ENCODE measurements at places on chromosomes 1 and 21.

GRCh38 chr21:16624479-16625118 is 888.2 kb upstream of the CXADR start:
- DNase-seq, result peak; percentile 62

- peak; percentile 72 for DNase-seq
These were observed 283.1 kb downstream of the LMX1A start for GRCh38 chr1:165073185-165074007.

GRCh38 chr1:13702425-13703127 is 2.6 kb downstream of the PRDM2 start:
- peak; percentile 99 for DNase-seq

DNA sequence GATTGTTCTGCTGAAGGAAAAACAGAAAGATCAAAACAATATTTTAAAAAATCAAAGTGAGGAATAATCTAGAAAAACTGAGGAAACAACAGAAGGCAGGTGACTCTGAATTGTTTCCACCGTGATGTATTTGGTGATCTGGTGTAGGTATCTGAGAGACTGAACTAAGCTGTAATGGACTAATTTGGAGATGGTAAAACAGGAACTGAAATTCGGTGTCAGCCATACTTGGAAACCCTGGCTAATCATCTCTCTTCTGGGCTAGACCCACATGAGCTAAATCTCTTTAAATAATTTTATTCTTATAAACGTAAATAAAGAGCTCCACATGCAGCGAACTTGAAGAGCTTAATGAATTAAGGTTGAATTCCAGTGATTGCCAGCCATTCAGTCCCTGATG is 1226.1 kb downstream of the NCAM2 start:
- DNase-seq, result peak; percentile 47

DNA sequence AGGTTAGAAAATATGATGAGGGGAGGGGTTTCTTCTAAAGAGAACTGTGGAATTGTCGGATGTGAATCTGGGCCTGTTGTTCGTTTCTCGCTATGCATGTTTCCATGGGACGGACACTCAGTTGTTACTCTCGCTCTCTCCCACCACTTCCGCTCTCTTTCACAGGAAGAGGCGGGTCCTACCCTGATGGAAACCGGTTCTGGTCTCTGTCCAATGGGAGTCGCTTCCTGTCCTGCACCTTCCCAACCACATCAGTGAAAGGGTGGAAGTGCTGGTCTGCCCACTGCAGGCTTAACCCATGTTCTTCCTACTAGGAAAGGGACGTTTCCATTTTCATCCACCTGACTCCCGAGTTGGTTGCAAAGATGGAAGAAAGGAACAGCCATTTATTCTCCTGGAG is 119.4 kb downstream of the KCNJ15 start:
- DNase-seq, result no peak

DNA sequence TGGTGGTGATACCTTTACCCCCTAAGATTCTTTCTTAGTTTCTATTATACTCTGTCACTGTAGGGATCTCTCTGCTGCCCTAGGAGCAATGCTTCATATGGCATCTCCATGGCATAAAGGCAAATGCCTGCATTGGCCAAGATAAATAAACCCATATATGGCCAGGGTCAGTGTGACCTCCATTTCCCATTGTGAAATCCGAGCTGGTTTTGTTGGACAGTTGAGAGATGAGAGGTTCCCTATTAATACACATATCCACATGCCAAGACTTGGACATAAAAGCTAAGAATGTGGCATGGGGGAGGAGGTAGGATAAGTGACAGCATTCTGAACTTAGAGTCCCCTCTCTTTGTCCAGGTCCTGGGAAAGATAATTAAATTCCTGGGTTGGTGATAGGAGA is 1.4 kb downstream of the TPM3 start:
- no peak for DNase-seq
